ENCODE measurements at places on chromosomes 6 and 20.

- DNase-seq = no peak
Measured at GRCh38 chr20:34538671-34539123, 19.8 kb upstream of the MAP1LC3A start.

DNA sequence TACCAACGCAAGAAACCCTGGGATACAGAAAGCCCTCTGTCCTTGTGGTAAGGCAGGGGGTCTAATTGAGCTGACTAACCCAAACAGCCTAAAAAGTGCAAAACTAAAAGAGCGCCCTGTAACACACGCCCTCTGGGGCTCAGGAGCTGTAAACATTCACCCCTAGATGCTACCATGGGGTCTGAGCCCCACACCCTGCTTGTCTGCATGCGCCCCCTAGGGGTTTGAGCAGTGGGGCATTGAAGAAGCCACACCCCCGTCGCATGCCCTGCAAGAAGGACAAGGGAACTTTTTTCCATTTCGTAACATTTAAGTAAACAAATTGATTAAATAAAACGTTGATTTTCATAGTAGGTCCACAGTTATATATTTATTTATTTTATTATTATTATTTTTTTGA is 616.9 kb upstream of the MAN1A1 start:
- no peak for DNase-seq

DNA sequence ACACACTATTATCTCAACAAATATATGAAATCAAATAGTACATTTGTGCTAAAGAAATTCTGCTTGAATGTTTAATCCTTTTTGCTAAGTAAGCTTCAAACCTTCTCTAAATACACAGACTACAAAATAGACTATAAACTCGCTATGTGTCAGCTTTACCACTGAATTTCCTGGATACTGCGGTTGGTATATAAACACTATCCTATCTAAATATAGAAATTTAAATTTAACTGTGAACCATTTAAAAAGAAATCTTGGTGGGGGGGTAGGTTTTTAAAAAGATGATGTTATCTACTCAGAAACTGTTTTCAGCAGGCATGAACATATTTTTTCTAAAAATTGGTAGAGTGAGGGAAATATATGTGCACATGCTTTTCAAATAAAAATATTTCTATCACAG is 306.5 kb upstream of the RUNX2 start:
- no peak for DNase-seq

DNA sequence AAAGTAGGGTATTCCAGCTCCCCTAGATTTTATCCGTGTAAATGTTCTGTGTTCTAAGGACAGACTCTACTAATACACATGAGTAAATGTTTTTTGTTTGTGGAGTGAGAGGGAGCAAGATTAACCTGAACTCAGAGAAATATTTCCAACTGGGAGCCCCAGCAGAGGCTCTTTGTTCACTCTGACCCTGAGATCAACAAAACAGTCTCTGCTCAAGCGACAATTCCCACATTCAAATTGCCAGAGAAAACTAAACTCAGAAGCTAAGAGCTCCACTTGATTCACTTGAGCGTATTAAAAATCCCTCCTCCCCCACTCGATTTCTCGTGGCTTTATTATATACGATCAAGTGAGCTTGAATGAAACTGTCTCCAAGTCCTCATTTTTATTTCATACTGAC is 413.9 kb upstream of the JARID2 start:
- no peak for DNase-seq

- peak; percentile 15 for DNase-seq
Measured at GRCh38 chr20:57061051-57061900, 205.2 kb downstream of the BMP7 start.

- no peak for DNase-seq
Measured at GRCh38 chr6:11317885-11318771, 85.7 kb upstream of the NEDD9 start.

DNA sequence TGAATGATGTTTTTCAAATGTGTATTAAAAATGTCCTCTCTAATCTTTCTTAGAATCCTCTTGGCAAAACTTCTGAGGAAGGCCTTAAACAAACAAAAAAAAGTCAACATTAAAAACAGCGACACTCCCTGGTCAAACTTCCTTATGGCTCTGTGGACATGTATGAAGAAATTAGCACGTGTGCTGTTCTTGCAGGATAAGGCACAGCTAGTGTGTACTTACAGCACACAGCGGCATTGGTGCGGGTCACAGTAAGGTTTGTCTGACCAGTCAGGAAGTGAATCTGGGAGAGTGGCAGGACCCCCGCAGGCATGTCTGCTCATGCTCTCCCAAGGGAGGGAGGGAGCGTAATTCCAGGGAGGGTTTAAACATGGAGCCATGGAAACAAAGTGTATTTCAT is 38.8 kb downstream of the SLC22A1 start:
- no peak for DNase-seq

Data from DMS79 (cell line).